WTC11 (cell line): ENCODE measurements at places on chromosomes 7 and 10. TPM values are rescaled to one million over a fixed set of nuclear protein-coding genes. Genes with fewer than 3 reads are reported as not detected.
A peak's percentile ranks its signal among the peaks of the same experiment; 100 is the strongest.

TDRD1 gene
- total RNA-seq = 0.57 to 0.70 TPM (median 0.69 TPM) in 3 replicates

ARHGEF5 gene
- total RNA-seq = 80.1 to 115 TPM (median 104 TPM) in 3 replicates

SPDYE2B gene
- 0.23 TPM in 1 of 3 replicates, not detected in the others for total RNA-seq

DNA sequence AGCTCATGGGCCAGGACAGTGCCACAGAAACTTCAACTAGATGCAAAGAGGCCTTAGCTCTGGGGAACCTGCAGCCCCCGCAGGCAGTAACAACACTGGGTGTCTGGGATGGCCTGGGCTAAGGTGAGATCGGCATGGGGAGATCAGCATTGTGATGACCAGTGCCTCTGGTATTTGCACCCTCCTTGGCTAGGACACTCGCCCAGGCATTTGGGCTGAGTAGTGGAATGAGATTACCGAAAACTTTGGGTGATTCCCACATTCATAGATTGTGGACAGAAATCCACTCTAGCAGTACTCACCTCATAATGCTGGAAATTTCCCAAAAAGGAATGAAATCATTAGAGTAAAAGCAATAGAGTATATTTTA is 70.6 kb upstream of the ZMIZ2 start:
- no peak overlapping the region for H3K27ac ChIP-seq
- H3K27me3 ChIP-seq = no peaks in the 10 kb centered on the region
- peaks cover 34% of the 10 kb centered on the region for H3K36me3 ChIP-seq
- H3K4me3 ChIP-seq = no peak overlapping the region

DNA sequence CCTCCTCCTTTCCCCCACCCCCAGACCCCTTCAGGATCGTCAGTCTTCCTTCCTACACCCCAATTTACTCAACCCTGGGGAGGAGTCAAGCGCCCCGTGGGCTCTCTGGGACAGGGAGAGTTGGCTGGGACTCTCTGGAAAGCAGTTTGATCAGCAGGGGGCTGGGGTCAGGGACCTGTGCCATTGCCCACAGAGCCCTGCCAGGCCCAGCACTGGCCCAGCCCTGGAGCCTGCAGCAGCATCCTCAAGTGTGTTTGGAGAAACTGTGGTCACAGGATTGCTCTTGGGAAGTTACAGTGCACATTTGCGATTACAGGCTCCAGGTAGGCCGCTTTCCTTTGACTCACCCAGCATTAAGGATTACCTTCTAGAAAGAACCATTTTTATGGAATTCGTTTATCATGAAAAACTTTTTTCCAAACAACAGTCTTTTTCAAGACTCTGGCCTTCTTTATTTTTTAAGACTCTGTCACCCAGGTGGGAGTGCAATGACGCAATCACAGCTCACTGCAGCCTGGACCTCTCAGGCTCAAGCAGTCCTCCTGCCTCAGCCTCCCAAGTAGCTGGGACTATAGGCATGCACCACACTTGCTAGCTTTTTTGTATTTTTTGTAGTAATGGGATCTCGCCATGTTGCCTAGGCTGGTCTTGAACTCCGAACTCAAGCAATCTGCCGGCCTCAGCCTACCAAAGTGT is 50.7 kb downstream of the CHST3 start:
- DNase-seq = no peak
- H3K4me3 ChIP-seq = no peak overlapping the region
- H3K36me3 ChIP-seq = no peaks in the 10 kb centered on the region
- H3K4me1 ChIP-seq = peaks cover 4% of the 10 kb centered on the region

- peaks cover 22% of the 10 kb centered on the region for H3K4me1 ChIP-seq
- no peak for DNase-seq
- H3K27me3 ChIP-seq = peaks cover 10% of the 10 kb centered on the region
- peak overlapping the region; percentile 35; the same call in 1 of the 2 replicates for H3K4me3 ChIP-seq
- H3K36me3 ChIP-seq = peaks cover 9% of the 10 kb centered on the region; the same call in 1 of the 2 replicates
- H3K27ac ChIP-seq = no peak overlapping the region
Observed at GRCh38 chr7:128741491-128741890, 2.3 kb downstream of the CALU start.

DNA sequence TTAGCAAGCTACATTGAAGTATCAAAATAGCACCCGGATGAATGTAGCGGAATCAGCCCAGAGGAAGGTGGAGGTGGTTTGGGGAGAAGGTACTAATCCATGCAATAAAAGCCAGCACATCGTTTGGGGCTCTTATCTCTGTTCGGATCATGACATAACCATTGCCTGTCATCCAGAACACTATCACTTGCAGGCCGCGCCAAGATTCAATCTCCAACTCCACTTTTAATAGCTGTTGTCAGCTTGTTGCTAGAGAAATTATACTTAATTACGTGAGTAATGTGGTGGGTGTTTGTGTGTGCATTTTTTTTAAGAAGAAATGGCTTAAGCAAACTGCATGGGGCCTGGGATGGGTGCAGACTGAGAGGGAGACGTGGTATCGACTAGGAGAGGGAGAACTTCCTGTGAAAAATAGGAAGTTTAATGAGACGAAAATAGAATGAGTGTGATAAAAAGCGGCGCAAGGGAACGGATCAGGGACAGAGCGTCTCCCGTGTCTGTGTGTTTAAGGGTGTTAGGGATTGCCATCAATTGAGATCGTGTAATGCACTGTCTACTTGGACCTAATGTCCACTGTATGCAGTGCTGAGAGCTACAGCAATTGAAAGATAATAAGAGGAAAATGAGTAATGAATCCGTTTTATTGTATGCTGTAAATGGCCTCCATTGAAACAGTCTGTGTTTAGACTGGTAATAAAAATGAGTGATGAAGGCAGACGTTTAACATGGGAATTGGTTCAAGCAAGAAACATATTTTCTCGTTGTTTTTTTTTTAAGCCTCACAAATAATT is 27.6 kb upstream of the SFMBT2 start:
- no peak overlapping the region for H3K4me3 ChIP-seq
- H3K36me3 ChIP-seq = no peaks in the 10 kb centered on the region

GRCh38 chr10:28263136-28263857 is 39.6 kb downstream of the MPP7 start:
- no peak for DNase-seq
- H3K27me3 ChIP-seq = no peaks in the 10 kb centered on the region
- no peaks in the 10 kb centered on the region for H3K36me3 ChIP-seq
- peaks cover 8% of the 10 kb centered on the region for H3K4me1 ChIP-seq
- H3K4me3 ChIP-seq = no peak overlapping the region

- no peak overlapping the region for H3K4me3 ChIP-seq
- peaks cover 21% of the 10 kb centered on the region for H3K27me3 ChIP-seq
- DNase-seq = no peak
- H3K36me3 ChIP-seq = peaks cover 16% of the 10 kb centered on the region
- H3K27ac ChIP-seq = no peak overlapping the region
- H3K4me1 ChIP-seq = peaks cover 18% of the 10 kb centered on the region
Observed at GRCh38 chr10:14949291-14949690, 4.6 kb downstream of the DCLRE1C start.

GRCh38 chr10:50794490-50794889 is 54.8 kb downstream of the ASAH2B start:
- DNase-seq = no peak
- H3K4me3 ChIP-seq = no peak overlapping the region
- no peaks in the 10 kb centered on the region for H3K36me3 ChIP-seq
- H3K27me3 ChIP-seq = no peaks in the 10 kb centered on the region
- H3K4me1 ChIP-seq = no peaks in the 10 kb centered on the region; the same call in 1 of the 2 replicates

DNA sequence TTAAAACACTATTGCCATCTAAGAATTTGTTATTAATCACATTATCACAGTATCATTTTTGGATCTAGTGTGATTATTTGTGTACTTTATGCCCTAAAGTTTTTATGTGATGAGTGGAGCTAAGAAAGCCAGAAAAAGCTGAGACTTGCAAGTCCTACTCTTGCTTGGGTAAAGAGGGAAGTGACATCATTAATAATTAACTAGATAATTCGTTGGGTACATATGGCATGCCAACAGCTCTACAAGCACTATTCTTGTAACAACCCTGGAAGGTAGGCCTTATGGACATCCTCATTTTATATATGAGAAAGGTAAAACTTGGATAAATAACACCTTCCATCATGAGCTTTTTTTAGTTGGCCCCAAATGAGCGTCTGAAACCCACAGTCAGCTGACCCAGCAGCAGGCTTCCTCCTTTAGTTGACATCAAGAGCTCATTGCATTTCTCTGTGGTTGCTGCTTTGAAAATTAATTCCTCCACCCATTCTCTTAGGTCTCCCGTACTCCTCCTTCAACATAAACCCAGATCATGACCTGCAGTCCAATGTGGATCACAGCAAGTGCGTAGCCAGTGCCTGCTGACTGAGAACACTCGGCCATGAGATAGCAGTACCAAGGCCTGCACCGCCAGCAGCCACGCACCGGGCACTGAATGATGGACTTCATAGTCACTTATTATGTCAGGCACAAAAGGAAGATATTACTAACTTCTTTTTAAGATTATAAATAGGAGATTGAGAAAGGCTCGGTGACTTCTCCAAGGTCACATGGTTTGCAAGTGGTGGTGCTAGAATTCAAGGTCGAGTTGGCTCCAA is 292.0 kb upstream of the AOAH start:
- peak overlapping the region; percentile 58; the same call in 1 of the 2 replicates for H3K27ac ChIP-seq
- DNase-seq = no peak
- H3K27me3 ChIP-seq = no peaks in the 10 kb centered on the region
- H3K4me3 ChIP-seq = no peak overlapping the region

DNA sequence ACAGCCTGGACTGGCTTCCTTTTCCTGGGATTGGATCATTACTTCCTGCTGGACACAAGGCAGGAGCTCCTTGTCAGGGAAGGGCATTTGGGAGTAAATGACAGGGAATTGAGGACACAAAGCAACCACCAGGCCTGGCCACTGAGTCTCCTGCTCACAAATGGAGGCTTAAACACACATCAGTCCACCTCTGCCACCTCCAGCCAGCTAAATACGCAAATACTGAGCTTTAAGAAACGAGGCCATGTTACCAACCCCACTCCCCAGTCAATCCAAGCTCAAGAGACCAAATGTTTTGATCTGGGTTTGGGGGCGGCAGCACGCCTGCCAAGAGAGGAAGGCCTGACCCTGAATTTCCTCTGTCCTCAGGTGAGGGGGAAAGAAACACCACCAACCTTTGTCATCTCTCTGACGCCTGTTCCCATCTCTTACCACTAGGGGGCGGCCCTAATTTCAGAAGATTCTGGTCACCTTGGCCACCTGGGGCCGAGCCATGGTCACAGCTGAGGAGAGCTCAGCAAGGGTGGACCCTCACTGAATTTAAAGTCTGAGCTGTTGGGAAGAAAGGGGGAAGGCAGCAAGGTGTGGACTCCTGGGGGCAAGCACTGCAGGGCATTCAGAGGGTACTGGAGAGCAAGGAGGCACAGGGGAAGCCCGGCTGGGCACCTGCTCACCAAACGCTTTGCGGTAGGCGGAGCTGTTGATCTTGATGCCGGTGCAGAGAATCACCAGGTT is 16.5 kb downstream of the AIFM2 start:
- 0 out of 2 replicates have a peak overlapping the region, but pooled peaks have one; percentile 30 for H3K27ac ChIP-seq
- peaks cover 10% of the 10 kb centered on the region; the same call in 1 of the 2 replicates for H3K4me1 ChIP-seq
- H3K4me3 ChIP-seq = no peak overlapping the region
- H3K27me3 ChIP-seq = no peaks in the 10 kb centered on the region

DNA sequence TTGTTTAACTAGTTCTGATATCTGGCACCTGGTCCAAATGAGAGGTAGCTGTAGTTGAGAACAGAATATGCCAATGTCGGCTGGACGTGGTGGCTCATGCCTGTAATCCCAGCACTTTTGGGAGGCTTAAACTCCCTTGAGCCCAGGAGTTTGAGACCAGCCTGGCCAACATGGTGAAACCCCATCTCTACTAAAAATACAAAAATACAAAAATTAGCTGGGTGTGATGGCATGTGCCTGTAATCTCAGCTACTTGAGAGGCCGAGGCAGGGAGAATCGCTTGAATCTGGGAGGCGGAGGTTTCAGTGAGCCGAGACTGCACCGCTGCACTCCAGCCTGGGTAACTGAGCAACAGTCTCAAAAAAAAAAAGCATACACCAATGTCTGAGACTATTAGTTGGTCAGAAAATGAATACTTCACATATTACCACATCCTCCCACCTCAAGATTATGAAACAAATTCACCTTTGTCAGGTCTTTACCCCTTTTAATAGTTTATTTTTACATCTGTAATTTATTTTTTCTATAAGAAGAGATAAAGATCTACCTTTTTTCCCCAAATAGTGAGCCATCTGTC is 38.8 kb downstream of the EPC1 start:
- H3K27me3 ChIP-seq = no peaks in the 10 kb centered on the region
- H3K36me3 ChIP-seq = peaks cover 10% of the 10 kb centered on the region
- DNase-seq = no peak
- peak overlapping the region; percentile 8; the same call in 1 of the 2 replicates for H3K27ac ChIP-seq
